Endodermal cell (in vitro differentiated cells): ENCODE measurements at places on chromosomes 2 and 18. TPM values are rescaled to one million over a fixed set of nuclear protein-coding genes. Genes with fewer than 3 reads are reported as not detected.

- no peak overlapping the region for H3K4me3 ChIP-seq
- H3K4me1 ChIP-seq = no peaks in the 10 kb centered on the region
- H3K27me3 ChIP-seq = no peaks in the 10 kb centered on the region
- H3K27ac ChIP-seq = peak overlapping the region; percentile 16
- peak; percentile 87 for DNase-seq
Observed at GRCh38 chr2:125745514-125745913, 910.4 kb upstream of the GYPC start.

- no peak overlapping the region for H3K27ac ChIP-seq
- peak; percentile 63 for DNase-seq
- no peak overlapping the region for H3K4me3 ChIP-seq
- H3K27me3 ChIP-seq = no peaks in the 10 kb centered on the region
Observed at GRCh38 chr2:238912916-238913875, 65.3 kb downstream of the TWIST2 start.

NTSR2 gene
- not detected in 3 replicates for total RNA-seq

UGT1A5 gene
- not detected in 3 replicates for total RNA-seq

DNA sequence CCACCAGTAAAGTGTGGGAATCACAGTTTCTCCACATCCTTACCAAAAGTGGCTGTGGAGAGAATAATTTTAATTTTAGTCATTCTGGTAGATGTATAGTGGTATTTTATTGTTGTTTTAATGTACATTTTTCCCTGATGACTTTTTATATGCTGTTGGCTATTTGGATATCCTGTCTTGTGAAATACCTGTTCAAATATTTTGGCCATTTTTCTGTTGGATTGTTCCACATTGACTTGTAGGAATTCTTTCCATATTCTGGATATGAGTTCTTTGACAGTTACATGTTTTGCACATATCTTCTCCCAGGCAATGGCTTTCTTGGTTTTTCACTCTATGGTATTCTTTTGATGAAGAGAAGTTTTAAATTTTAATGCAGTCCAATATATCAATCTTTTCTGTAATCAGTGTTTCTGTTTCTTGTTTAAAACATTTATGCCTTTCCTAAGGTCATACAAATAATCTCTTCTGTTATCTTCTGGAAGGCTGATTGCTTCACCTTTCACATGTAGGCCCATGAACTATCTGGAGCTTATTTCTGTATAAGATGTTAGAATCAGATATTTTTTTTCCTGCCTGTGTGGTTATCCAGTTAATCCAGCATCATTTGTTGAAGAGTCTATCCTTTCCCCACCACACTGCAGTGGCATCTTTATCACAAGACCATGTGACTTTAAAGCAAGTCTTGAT, 19.0 kb downstream of the AFTPH start:
- H3K36me3 ChIP-seq = no peaks in the 10 kb centered on the region
- no peaks in the 10 kb centered on the region for H3K4me1 ChIP-seq
- no peak overlapping the region for H3K27ac ChIP-seq
- no peak overlapping the region for H3K4me3 ChIP-seq
- H3K27me3 ChIP-seq = no peaks in the 10 kb centered on the region

ADCYAP1 gene
- total RNA-seq = not detected in 3 replicates

- H3K27ac ChIP-seq = no peak overlapping the region
- H3K27me3 ChIP-seq = no peaks in the 10 kb centered on the region
- H3K36me3 ChIP-seq = no peaks in the 10 kb centered on the region
- no peak for DNase-seq
Observed at GRCh38 chr2:229160984-229161383, 110.1 kb downstream of the PID1 start.

SCYGR2 gene
- total RNA-seq = not detected in 2 replicates

GRCh38 chr2:61220768-61221167, 58.8 kb downstream of the C2orf74 start:
- no peaks in the 10 kb centered on the region for H3K27me3 ChIP-seq
- peaks cover 80% of the 10 kb centered on the region for H3K36me3 ChIP-seq
- no peak overlapping the region for H3K4me3 ChIP-seq
- no peak for DNase-seq
- H3K27ac ChIP-seq = no peak overlapping the region

GRCh38 chr2:33247365-33247764, 229.1 kb upstream of the RASGRP3 start:
- no peak overlapping the region for H3K4me3 ChIP-seq
- no peak for DNase-seq
- H3K36me3 ChIP-seq = no peaks in the 10 kb centered on the region
- no peaks in the 10 kb centered on the region for H3K27me3 ChIP-seq
- H3K27ac ChIP-seq = no peak overlapping the region

CRYGD gene
- 1.1 TPM in 1 of 3 replicates, not detected in the others for total RNA-seq

DNA sequence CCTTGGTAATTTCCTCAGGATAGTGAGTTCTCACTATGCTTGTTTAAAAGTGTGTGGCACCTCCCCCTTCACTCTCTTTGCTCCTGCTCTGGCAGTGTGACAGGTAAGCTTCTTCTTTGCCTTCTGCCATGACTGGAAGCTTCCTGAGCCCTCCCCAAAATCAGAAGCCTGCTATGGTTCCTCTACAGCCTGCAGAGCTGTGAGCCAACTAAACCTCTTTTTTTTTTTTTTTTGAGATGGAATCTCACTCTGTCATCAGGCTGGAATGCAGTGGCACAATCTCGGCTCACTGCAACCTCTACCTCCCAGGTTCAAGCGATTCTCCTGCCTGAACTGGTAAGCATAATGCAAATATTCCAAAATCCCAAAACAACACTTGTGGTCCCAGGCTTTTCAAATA, 80.0 kb downstream of the SOWAHC start:
- no peak overlapping the region for H3K4me3 ChIP-seq
- no peaks in the 10 kb centered on the region for H3K36me3 ChIP-seq

GRCh38 chr2:152466980-152467676, 132.2 kb downstream of the FMNL2 start:
- no peaks in the 10 kb centered on the region for H3K27me3 ChIP-seq
- no peak for DNase-seq
- peaks cover 17% of the 10 kb centered on the region for H3K4me1 ChIP-seq
- no peaks in the 10 kb centered on the region for H3K36me3 ChIP-seq

DNA sequence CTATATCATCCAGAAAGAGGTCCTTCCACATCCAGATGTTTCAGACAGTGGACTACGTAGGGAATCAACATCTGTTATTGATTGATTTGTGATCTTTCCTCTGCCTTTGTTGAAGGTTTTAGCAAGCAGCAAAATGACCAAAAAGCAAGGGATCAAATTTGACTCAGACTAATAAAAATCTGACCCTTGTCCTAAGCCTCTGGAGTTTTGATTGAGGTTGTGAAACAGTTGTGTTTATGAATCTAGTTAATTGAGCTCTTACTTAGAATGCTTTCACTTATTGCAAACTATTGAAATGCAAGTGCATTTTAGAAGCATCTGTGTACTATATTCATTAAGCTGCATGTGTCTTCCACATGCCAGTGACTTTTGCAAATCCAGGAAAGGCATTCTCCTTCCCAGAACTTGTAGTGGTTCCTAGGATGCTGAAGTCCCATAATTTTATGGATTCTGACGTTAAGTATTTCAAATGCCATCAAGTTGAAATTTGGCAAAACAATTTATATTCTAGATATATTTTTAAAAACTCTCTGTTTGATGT, 116.0 kb downstream of the MTX2 start:
- no peaks in the 10 kb centered on the region for H3K36me3 ChIP-seq
- H3K4me3 ChIP-seq = no peak overlapping the region
- DNase-seq = no peak
- no peaks in the 10 kb centered on the region for H3K4me1 ChIP-seq
- H3K27ac ChIP-seq = no peak overlapping the region

- DNase-seq = no peak
- no peak overlapping the region for H3K27ac ChIP-seq
- H3K4me1 ChIP-seq = peaks cover 3% of the 10 kb centered on the region
- H3K36me3 ChIP-seq = no peaks in the 10 kb centered on the region
- no peaks in the 10 kb centered on the region for H3K27me3 ChIP-seq
- H3K4me3 ChIP-seq = peak overlapping the region; percentile 5
Observed at GRCh38 chr18:67094123-67094522, 422.4 kb downstream of the DSEL start.

GRCh38 chr18:21660078-21660477, 44.5 kb downstream of the ABHD3 start:
- H3K27me3 ChIP-seq = no peaks in the 10 kb centered on the region
- no peaks in the 10 kb centered on the region for H3K4me1 ChIP-seq
- H3K27ac ChIP-seq = no peak overlapping the region

- no peak overlapping the region for H3K4me3 ChIP-seq
- H3K36me3 ChIP-seq = no peaks in the 10 kb centered on the region
- no peaks in the 10 kb centered on the region for H3K27me3 ChIP-seq
- no peak overlapping the region for H3K27ac ChIP-seq
- no peak for DNase-seq
Observed at GRCh38 chr2:203730883-203731282, 24.4 kb downstream of the CD28 start.

DNA sequence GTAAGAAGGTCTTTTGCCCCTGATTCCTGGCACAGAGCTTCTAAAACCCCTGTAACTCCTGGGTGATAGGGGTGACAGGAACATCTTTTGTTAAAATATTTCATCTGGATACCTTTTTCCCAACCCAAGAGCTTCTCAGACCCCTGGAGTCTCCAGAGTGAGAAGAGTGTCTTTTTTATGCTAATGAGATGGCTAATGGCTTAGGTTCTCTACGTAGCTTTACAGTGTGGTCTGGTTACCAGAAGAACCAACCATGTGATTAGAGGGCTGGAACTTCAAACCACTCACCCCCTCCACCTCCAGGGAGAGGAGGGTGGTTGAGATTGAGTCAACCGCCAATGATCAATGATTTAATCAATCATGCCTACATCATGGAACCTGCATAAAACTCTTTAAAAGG, 16.2 kb upstream of the DCC start:
- H3K27ac ChIP-seq = no peak overlapping the region
- H3K4me3 ChIP-seq = no peak overlapping the region
- H3K36me3 ChIP-seq = no peaks in the 10 kb centered on the region
- no peaks in the 10 kb centered on the region for H3K4me1 ChIP-seq
- no peaks in the 10 kb centered on the region for H3K27me3 ChIP-seq

DNA sequence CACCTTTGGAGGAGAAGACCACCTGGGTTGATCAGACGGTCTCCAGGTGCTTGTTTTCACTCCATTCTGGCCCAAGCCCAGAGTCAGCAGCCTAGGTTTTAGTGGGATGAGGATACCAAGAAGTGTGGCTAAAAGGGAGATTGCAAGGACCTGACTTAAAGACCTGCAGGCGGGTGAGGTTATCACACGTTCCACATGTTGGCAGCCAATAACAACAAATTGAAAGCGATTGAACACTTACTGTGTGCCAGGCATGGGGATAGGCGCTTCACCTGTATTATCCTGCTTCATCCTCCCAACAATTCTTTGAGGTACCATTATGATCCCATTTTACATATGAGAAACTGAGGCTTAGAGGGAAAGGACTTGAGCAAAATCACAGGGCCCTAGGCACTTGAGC, 5.0 kb downstream of the ARL4C start:
- no peaks in the 10 kb centered on the region for H3K4me1 ChIP-seq
- H3K4me3 ChIP-seq = no peak overlapping the region
- no peaks in the 10 kb centered on the region for H3K27me3 ChIP-seq
- H3K36me3 ChIP-seq = no peaks in the 10 kb centered on the region
- DNase-seq = peak; percentile 46

DNA sequence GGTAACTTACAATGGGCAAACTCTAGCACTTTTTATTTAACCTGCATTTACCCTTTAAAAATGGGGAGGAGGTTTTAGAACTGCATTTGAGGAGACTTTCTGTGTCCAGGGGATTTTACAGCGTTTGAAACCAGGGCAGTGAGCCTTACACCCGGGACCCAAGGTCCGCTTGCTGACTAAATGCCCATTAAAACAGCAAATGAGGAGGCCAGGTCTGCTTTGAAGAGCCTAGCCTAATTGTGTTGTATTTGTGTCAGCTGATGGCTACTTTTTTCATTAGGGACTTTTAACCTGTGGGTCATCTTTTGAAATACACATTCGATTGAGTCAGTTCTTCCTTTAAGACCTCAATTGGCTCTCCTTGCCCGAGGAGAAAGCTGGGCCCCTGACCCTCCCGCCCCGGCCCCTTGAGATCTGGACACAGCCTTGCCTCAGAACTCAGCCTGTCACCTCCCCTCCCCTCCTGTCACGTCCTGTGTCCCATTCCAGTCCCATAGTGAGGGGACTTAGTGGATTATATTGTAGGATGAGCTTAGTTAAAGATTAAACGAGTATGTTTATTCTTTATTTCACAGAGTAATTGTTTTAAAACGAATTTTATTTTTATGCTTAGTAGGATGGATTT, 69.0 kb downstream of the KLHL29 start:
- H3K27me3 ChIP-seq = no peaks in the 10 kb centered on the region
- H3K4me3 ChIP-seq = no peak overlapping the region
- no peak for DNase-seq
- peak overlapping the region; percentile 47 for H3K27ac ChIP-seq
- H3K36me3 ChIP-seq = no peaks in the 10 kb centered on the region

GRCh38 chr2:210422366-210422765, 54.2 kb downstream of the LANCL1 start:
- DNase-seq = no peak
- no peaks in the 10 kb centered on the region for H3K4me1 ChIP-seq
- no peak overlapping the region for H3K4me3 ChIP-seq
- no peak overlapping the region for H3K27ac ChIP-seq

SPP2 gene
- total RNA-seq = not detected in 2 replicates

DNA sequence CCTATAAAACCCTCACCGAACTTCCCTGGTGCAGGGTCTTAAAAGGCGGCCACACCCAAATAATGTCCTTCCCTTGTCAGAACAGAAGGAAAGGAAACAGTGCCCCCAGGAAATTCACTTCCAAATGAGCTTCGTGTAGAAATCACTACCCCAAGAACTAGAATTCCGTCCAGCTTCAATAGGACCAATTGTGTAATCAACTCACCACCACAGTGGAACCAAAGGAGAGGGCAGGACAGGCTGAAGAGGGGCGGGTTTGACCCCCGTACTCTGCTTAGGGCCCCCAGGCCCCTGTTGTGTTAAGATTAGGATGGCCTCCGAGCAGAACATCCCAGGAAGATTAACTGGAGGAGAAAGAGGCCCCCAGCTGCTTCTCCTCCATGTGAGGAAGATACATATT, 24.1 kb downstream of the GPR35 start:
- no peaks in the 10 kb centered on the region for H3K4me1 ChIP-seq
- no peak overlapping the region for H3K4me3 ChIP-seq
- peak; percentile 44 for DNase-seq
- H3K27me3 ChIP-seq = no peaks in the 10 kb centered on the region

DNA sequence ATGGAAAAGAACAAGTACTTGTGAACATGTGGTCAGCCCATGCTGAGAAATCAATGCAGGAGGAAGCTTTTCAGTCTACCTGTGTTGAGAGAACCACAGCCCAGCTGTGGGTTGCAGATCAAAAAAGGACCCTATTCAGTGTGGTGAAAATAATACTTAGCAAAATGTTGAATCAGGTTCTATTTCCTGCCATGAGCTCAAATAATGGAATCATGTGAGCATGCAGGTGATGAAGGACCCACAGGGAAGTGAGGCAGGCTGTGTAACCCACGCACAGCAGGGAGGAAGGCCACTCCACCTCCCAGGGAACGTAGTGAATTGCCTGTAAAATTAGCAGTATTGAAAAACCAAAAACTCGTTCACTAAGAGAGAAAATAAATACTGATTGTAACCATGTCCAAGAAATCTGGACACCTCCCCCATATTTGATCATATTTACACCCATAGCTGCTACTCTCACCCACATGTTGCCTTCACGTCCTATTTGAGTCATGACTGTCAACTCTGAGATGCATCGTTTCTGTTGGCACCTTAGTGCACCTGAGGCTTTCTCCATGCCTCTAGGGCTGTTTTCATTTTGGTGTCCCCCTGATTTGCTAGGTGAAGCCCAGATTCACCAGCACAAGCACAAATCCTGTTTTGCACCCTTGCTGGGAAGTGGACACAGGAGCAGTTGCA, 20.5 kb upstream of the BCL2L11 start:
- no peak overlapping the region for H3K27ac ChIP-seq
- no peaks in the 10 kb centered on the region for H3K36me3 ChIP-seq
- no peaks in the 10 kb centered on the region for H3K4me1 ChIP-seq

BCL11A gene
- 12.4 to 17.6 TPM (median 14.7 TPM) in 3 replicates for total RNA-seq
